ENCODE measurements at places on chromosomes 5 and 9.

DNA sequence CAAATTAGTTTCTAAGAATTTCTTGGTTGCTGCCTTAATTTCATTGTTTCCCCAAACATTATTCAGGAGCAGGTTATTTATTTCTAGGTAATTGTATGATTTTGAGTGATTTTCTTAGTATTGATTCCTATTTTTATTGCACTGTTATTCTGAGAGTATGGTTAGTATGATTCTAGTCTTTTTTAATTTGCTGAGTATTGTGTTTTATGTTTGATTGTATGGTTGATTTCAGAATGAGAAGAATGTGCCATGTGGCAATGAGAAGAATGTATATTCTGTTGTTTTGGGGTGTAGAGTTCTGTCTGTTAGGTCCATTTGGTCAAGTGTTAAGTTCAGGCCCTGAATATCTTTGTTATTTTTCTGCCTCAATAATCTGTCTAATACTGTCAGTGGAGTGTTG is 27.1 kb downstream of the LOX start:
- DNase-seq, result no peak

- no peak for DNase-seq
Measured at GRCh38 chr9:72863456-72864094, 89.3 kb downstream of the ALDH1A1 start.

GRCh38 chr5:7763621-7764072 is 87.3 kb downstream of the CFAP90 start:
- DNase-seq, result no peak

GRCh38 chr9:89821081-89821480 is 216.3 kb downstream of the GADD45G start:
- DNase-seq, result no peak

DNA sequence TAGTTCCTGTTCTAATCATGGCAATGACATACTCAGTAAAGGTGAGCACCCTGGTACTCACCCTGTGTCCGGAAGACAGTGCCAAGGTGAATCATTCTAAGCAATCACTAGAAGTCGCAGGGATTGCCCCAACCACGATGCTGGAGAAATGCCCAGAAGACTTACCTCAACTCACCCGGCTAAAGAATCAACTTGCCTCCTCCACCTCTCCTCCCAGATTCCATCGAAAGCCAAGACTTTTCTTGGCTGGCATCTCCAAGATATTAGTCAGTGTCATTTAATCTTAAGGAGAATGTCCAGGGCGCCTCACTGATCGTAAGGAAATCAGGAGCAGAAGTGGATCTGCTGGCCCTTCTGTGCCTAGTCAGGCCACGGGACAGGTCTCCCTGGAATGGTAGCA is 204.9 kb downstream of the ERCC6L2 start:
- no peak for DNase-seq

- DNase-seq, result no peak
Measured at GRCh38 chr9:106583751-106584150, 279.2 kb upstream of the ZNF462 start.

DNA sequence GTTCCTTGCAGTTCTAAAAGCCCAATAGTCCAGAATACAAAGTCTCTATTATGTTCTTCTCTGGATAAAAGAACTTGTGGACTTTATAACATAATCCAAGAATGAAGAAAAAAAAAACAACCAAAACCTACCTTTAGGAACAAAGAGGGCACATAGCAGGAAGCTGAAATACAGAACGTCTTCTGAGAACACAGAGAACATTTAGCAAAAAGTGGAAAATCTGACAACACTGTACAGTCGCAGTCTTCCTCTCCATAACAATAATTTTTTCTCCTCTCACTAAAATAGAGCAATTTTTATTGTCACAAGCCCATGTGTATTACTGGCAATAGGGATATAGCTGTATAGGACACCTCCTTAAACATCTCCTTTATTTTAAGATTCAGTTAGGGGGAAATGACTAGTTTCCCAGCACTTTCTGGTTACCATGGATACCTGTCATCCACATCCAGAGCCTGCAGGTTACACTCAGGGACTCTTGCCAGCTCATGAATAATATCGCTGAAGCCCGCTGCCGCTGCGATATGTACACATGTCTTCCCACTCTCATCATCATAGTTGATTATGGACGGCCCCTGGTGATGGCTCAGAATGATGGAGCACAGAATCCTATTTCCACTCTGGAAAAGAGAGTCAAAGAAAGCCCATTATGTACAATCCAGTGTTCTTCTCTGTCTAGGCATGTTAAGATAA is 106.5 kb downstream of the ANKRD55 start:
- DNase-seq, result no peak

DNA sequence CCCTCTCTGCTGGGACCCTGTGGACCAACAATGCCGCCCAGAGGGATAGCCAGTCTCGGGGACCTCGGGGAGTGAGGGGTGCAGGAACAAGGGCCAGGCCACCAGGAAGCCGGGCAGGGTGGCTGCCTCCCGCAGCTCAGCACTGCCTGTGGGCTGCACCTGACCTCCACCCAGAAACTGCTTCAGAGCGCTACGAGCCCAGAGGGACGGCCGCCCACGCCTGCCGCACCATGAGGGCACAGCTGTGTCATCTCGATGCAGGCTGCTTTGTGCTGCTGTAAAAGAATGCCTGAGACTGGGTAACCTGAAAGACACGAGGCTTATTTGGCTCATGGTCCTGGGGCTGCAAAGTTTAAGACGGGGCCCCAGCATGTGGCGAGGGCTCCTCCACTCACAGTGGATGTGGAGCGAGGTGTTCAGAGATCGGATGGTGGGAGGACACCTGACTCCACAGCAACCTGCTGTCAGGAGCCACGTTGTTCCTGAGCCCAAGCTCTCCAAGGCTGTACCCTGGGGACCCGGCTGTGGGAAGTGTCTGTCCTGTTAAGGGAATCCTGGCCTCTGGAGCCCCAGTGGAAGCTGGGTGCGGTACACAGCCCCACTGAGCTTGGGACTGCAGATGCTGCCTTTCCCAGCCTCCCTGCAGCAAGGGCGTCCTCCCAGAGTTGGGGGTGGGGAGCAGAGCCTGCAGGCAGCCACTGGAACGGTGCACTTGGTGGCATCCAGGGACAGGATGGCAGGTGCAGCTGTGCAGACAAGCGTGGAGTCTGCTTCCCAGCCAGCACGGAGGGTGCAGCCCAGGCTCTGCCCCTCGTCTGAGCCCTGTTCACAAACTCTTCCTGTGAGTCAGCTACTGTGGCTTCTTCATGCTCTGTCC is 11.8 kb upstream of the ZDHHC11 start:
- no peak for DNase-seq

GRCh38 chr5:64646169-64646568 is 44.1 kb upstream of the SHISAL2B start:
- no peak for DNase-seq

GRCh38 chr5:41835645-41836044 is 34.6 kb downstream of the OXCT1 start:
- no peak for DNase-seq

DNA sequence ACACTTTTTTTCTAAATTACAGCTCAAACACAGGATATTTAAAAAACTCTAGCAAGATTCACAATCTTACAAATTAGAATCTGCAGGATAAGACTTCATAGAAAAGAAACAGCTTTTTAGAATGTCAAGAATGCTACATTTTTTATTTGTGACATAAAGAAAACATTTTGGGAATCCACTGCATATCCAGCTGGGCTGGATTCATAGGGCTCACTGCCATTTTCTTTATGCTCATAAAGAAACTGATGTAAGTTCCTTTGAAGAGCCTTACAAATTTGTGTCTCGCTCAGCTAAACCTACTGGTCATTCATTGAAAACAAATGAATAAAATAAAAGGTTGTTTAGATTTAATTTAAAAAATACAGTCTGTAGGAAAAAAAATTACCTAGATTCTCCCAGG is 332.3 kb downstream of the TRPM3 start:
- DNase-seq, result no peak

DNA sequence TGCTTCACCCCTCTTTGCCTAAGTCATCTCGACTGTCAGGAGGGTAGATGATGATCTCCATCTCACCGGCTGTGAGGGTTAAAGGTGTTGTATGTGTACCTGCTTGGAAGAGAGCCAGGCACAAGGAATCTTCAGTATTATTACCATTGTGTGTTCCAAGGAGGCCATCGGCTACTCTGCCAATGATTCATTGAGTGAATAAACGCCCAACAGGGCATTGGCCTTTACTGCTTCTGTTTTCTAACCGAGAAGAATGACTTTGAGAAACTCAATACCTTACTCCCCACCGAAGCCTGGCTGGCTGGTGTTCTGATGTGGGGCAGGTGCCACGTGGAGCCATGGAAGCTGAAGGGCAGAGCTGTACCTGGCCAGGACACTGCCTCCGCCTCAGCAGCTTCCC is 228.8 kb downstream of the SNX18 start:
- DNase-seq, result no peak

DNA sequence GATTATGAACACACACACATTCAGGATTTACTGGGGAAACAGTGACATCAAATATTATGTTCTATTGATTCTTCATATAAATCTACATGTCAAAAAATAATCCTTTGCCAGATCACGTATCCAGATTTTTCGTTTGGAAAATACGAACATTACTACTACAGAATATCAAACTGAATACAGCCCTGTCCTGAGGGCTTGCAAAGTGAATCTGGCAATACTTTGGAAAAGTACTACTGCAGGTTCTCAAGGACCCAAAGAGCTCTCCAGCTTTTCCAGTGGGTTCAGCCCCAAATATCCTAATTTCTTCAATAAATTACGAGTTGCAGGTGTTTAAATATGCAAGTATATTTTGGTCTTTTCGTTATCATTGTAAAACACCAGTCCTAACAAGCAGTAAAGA is 411 bp upstream of the NDUFS4 start:
- no peak for DNase-seq

- peak; percentile 24 for DNase-seq
Measured at GRCh38 chr9:129597355-129598088, 23.4 kb downstream of the C9orf50 start.

- DNase-seq, result no peak
Measured at GRCh38 chr9:28518439-28518838, 945.2 kb upstream of the C9orf72 start.

DNA sequence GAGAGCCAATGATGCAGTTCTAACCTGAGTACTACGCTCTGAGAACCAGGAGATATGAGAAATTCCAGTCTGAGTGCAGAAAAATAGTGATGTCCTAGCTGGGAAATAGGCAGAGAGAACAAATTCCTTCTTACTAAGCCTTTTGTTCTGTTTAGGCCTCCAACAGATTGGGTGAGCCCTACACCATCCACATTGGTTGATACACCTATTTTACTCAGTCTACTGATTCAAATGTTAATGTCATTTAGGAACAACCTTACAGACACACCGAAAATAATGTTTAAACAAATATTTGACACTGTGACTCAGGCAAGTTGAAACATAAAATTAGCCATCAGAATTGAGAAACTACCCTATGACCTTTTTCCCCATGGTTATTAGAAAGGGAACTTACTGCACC is 333.9 kb upstream of the IZUMO3 start:
- no peak for DNase-seq

DNA sequence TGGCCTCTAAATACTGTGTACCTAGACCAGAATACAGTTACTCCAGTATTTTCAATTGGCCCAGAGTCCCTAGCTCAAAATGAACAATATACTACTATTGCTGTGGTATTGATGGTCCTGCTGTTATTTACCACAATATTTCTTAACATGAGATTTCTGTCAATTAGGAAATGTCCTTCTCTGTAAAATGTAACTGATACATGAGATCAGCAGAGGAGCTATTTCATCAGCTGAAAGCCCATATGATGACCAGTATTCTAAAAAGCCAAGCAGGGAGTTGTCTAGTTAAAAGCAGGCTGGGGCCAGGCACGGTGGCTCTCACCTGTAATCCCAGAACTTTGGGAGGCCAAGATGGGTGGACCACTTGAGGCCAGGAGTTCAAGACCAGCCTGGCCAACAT is 187.7 kb upstream of the PTGER4 start:
- DNase-seq, result no peak

GRCh38 chr5:57338068-57338867 is 144.3 kb downstream of the ACTBL2 start:
- no peak for DNase-seq

DNA sequence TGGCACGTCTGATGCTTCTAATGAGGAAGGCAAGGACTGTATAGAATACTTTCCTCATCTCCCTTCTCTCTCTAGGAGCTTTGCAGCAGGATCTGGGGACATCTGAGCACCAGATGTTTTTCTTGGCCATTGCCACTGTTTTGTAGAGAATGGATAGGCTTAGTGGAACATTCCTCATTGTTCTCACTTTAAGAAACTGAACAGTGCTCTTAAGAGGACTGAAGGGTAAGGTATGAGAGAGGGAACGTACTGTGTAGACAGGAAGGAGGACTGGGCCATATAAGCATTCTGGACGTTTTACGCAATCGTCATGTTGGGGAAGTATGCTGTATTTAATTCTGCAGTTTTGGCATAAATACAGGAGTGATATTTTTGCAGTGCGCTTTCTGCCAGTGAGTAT is 70.6 kb downstream of the SMARCA2 start:
- no peak for DNase-seq

DNA sequence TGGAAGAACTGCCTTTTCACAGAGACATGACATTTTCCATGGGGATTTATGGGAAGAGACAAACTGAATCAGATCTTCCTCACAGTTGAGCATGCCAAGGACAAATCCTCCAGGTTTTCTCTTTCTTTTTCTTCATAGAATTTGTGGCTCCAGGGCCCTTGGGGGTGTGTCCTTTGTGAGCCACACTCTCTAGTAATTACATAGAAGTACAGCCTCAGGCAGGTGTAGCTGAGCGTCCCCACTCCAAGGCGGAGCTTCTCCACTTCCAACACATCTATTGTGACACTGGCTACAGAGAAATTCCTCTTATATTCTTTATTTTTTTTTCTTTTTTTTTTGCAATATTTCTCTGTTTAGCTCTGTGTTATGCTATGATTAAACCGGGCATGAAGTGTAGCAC is 420.5 kb upstream of the CD180 start:
- DNase-seq, result no peak

- no peak for DNase-seq
Measured at GRCh38 chr5:131081913-131082488, 83.1 kb downstream of the HINT1 start.

GRCh38 chr9:136996361-136997292 is at the start of gene CLIC3:
TSS of gene CLIC3 (minus strand) at chr9:136996568. CDS start at chr9:136996543, 25 bp downstream.
- peak; percentile 45 for DNase-seq

DNA sequence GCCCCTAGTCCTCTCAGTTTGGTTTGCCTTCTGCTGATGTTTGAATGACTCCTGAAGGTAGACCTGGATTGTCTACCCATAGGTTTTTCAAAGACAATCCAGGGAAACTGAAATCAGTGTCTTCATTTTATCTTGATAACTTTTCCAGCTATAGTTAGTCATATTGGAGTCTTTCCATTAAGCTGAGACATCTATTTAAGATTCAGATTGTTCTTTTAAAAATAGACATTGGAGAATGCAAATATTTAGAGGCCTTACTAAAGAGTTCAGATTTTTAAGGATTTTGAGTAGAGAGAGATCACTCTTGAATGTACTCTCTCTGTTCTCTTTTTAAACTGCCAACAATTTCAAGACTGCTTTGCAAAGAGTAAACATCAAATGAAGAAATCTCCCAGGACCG is 69.1 kb downstream of the GDNF start:
- DNase-seq, result no peak

GRCh38 chr9:92499701-92500100 is 17.4 kb upstream of the ASPN start:
- DNase-seq, result no peak

Measured in effector memory CD4-positive, alpha-beta T cell (primary cell).